ENCODE measurements at places on chromosomes 6 and 20.

- no peaks in the 10 kb centered on the region for H3K36me3 ChIP-seq
- DNase-seq: peak; percentile 78
- peak overlapping the region; percentile 75 for H3K27ac ChIP-seq
- H3K4me3 ChIP-seq: no peak overlapping the region
- H3K4me1 ChIP-seq: peaks cover 55% of the 10 kb centered on the region
- H3K27me3 ChIP-seq: no peaks in the 10 kb centered on the region
Observed at GRCh38 chr6:44225579-44226325, 2.4 kb downstream of the SLC29A1 start.

GRCh38 chr6:154814063-154814462 lies 80.8 kb downstream of the SCAF8 start:
- H3K4me3 ChIP-seq: no peak overlapping the region
- no peaks in the 10 kb centered on the region for H3K27me3 ChIP-seq
- no peak overlapping the region for H3K27ac ChIP-seq
- H3K36me3 ChIP-seq: peaks cover 34% of the 10 kb centered on the region
- no peak for DNase-seq

GRCh38 chr6:39822846-39823815 lies 31.0 kb downstream of the DAAM2 start:
- H3K4me3 ChIP-seq: no peak overlapping the region
- no peaks in the 10 kb centered on the region for H3K4me1 ChIP-seq
- H3K36me3 ChIP-seq: no peaks in the 10 kb centered on the region
- no peak for DNase-seq
- no peak overlapping the region for H3K27ac ChIP-seq

DNA sequence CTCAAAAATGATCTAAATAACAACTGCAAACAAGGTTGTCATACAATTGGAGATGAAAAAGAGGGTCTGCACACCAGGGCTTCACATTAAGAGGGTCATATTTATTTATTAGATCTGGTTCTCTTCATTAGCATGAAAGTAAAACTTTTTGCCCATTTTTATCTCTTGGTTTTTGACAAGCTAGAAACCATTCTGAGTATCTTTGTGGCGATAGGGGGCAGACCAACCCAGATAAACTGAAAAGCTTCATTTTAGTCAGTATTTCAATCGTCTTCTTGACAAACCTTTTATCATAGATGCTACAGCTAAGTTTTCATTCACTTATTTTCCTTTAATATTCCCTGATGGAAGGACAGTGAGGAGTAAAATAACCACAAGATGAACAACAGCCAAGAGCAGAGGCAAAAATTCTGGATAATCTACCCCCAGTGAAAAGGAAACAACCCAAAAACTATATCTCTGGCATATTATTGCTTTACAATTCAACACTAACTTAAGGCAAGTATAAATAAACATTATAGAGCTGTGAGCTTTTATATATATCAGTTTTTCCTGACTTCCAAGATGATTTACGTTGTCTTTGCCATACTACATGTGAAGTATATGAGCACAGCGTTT lies 45.2 kb downstream of the THEMIS start:
- no peaks in the 10 kb centered on the region for H3K36me3 ChIP-seq
- no peaks in the 10 kb centered on the region for H3K4me1 ChIP-seq
- DNase-seq: no peak
- no peak overlapping the region for H3K27ac ChIP-seq
- H3K27me3 ChIP-seq: no peaks in the 10 kb centered on the region
- H3K4me3 ChIP-seq: no peak overlapping the region

GRCh38 chr6:132760256-132760655 lies 2.6 kb upstream of the VNN2 start:
- no peaks in the 10 kb centered on the region for H3K36me3 ChIP-seq
- no peak overlapping the region for H3K4me3 ChIP-seq
- no peaks in the 10 kb centered on the region for H3K4me1 ChIP-seq

GRCh38 chr6:32337186-32337805 lies 34.4 kb downstream of the TSBP1 start:
- H3K4me1 ChIP-seq: no peaks in the 10 kb centered on the region
- no peak overlapping the region for H3K4me3 ChIP-seq
- DNase-seq: no peak
- no peak overlapping the region for H3K27ac ChIP-seq
- no peaks in the 10 kb centered on the region for H3K36me3 ChIP-seq

- no peaks in the 10 kb centered on the region for H3K36me3 ChIP-seq
- peaks cover 3% of the 10 kb centered on the region for H3K4me1 ChIP-seq
- no peak overlapping the region for H3K4me3 ChIP-seq
- no peaks in the 10 kb centered on the region for H3K27me3 ChIP-seq
- H3K27ac ChIP-seq: no peak overlapping the region
- no peak for DNase-seq
Observed at GRCh38 chr6:53639520-53639919, 26.0 kb downstream of the KLHL31 start.

DNA sequence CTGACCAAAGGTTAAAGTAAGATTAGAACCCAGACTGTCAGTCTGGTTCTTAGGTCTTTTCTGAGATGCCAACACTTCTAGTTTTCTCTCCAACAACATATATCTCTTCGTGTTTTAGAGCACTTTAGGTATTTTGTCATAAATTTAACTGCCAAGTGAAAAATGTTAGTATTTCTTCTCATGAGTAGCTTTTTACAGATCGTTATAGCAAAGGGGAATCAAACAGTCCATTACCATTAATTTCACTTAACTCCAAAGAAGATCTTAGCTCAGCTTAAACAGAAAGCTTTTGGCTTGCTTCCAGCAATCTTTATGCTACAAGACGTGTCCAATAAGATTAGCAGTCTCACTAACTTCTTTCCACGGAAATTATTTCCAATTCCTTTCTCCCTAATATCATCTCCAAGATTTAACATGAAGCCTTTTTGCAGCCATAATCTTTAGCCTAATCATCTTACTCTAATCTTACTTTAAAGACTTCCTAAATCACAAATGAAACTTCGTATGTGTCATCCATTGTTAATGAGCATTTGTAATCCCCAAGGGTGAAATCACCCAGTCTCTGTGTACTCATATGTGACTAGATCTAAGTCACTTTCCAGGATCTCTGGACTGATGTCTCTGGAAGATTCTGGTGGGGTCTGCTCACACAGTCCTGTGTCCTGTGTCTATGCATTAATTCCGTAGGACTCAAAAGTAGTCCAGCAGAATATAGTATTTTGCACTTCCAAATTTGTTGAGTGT lies 38.7 kb downstream of the MOXD1 start:
- no peaks in the 10 kb centered on the region for H3K36me3 ChIP-seq
- no peak overlapping the region for H3K27ac ChIP-seq
- H3K4me1 ChIP-seq: no peaks in the 10 kb centered on the region

- DNase-seq: no peak
- H3K27ac ChIP-seq: no peak overlapping the region
- H3K4me3 ChIP-seq: no peak overlapping the region
- H3K27me3 ChIP-seq: no peaks in the 10 kb centered on the region
- peaks cover 4% of the 10 kb centered on the region for H3K36me3 ChIP-seq
Observed at GRCh38 chr6:4130357-4130987, 4.9 kb downstream of the ECI2 start.

- H3K4me1 ChIP-seq: peaks cover 8% of the 10 kb centered on the region
- no peak overlapping the region for H3K27ac ChIP-seq
- H3K36me3 ChIP-seq: peaks cover 27% of the 10 kb centered on the region
Observed at GRCh38 chr20:32456869-32457478, 98.8 kb downstream of the ASXL1 start.

- no peak overlapping the region for H3K4me3 ChIP-seq
- no peaks in the 10 kb centered on the region for H3K27me3 ChIP-seq
- H3K4me1 ChIP-seq: peaks cover 11% of the 10 kb centered on the region
- H3K36me3 ChIP-seq: no peaks in the 10 kb centered on the region
Observed at GRCh38 chr6:21312118-21312517, 281.4 kb upstream of the SOX4 start.

DNA sequence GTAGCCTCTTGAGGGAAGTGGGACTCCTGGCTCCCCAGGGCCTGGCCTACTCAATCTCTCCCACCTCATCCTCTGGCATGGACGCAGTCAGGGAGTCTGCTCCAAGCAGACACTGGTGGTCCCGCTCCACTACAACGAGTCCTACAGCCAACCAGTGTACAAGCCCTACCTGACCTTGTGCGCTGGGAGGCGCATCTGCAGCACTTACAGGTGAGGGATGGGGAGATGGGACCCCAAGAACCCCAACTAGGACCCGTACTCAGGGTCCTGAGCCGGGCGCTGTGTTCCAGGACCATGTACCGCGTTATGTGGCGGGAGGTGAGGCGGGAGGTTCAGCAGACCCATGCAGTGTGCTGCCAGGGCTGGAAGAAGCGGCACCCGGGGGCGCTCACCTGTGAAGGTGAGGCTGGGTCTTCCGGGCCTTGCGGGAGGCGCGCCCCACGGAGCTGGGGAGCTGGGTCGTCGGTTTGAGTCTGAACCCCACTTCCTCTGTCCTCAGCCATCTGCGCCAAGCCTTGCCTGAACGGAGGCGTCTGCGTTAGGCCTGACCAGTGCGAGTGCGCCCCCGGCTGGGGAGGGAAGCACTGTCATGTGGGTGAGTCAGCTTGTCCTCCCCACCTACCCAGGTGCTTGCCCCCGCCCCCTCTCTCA lies 2.1 kb downstream of the EGFL8 start:
- no peaks in the 10 kb centered on the region for H3K4me1 ChIP-seq
- no peak overlapping the region for H3K27ac ChIP-seq
- peaks cover 7% of the 10 kb centered on the region for H3K36me3 ChIP-seq
- DNase-seq: no peak

GRCh38 chr20:45969712-45970634 lies 2.0 kb downstream of the ZNF335 start:
- no peaks in the 10 kb centered on the region for H3K27me3 ChIP-seq
- DNase-seq: no peak
- peak overlapping the region; percentile 98 for H3K27ac ChIP-seq
- H3K36me3 ChIP-seq: peaks cover 29% of the 10 kb centered on the region
- peaks cover 11% of the 10 kb centered on the region for H3K4me1 ChIP-seq

GRCh38 chr6:135283926-135284325 lies 102.8 kb downstream of the MYB start:
- no peaks in the 10 kb centered on the region for H3K27me3 ChIP-seq
- H3K36me3 ChIP-seq: peaks cover 2% of the 10 kb centered on the region
- no peak for DNase-seq

DNA sequence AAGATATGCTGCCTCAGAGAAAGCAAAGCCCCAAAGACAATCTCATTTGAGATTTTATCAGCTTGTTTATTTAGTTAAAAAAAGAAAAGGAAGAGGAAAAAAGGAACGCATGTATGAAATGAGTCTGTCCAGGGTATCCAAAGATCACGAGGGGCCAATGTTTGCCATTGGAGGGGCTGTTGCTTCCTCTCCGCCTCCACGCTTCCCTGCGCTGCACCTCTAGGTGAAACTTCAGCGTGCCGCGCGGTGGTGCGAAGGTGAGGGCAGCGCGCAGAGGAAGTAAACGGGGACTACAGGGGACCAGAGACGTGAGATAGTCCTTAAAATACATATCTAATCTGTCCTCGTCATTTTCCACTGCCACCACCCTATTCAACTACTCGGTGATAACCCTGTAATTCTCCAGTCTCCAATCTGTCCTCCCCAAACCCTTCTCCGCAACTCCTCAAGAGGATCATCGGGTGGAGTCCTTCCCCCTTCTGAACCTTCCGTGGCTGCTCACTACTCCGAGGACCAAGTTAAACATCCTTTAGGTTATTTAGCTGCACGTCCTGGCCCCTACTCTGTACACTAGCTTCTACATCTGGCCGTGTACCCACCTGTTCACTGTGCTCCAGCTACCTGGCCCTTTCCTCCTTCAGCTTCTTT lies 1.1 kb upstream of the DCBLD1 start:
- H3K4me3 ChIP-seq: no peak overlapping the region
- no peaks in the 10 kb centered on the region for H3K36me3 ChIP-seq
- no peak for DNase-seq

DNA sequence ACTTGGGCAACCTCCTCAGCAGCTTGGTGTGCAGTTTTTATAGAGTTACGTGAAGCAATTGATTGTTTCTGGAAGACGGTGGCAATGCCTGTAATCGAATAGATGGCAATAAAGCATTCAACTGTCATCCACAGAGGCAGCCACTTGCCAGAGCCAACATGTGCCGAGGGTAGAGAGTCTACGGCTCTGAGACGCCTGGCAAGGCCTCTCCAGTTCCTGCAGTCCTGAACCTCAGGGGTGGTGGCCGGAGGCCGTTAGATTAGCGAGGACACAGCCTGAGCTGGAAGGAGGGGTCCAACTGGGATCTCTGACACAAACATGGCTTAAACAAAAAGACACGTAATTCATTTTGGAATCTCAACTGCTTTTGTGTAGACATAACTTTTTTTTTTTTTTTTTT lies 775 bp upstream of the TTLL2 start:
- H3K36me3 ChIP-seq: no peaks in the 10 kb centered on the region
- no peaks in the 10 kb centered on the region for H3K4me1 ChIP-seq
- no peak for DNase-seq
- no peaks in the 10 kb centered on the region for H3K27me3 ChIP-seq
- H3K27ac ChIP-seq: no peak overlapping the region

DNA sequence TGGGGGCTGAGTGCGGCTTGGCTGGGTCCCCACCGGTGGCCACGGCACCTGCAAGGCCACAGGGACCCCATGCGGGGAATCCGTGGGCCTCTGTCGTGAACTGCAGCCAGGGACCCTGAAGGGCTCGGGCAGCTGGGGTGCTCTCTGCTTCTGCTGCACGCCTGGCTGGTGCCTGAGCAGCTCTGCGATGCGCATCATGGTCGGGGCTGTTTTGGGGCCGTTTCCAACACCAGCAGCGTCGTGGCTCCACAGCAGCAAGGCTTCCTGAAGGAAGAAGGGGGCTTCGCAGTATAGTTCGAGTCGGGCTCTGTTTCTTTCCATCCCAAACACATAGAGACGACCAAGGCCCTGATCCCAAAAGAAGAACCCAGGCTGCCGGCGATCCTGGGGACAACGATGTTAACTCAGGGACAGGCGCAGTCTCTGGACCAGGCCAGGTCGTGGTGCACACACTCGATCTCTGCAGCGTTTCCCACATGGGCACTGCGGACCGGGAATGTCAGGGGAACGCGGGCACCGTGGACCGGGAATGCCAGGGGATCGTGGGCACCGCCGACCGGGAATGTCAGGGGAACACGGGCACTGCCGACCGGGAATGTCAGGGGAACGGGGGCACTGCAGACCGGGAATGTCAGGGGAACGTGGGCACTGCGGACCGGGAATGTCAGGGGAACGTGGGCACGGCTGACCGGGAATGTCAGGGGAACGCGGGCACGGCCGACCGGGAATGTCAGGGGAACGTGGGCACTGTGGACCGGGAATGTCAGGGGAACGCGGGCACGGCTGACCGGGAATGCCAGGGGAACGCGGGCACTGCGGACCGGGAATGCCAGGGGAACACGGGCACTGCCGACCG lies 36.8 kb upstream of the BHLHE23 start:
- H3K27ac ChIP-seq: no peak overlapping the region
- no peak overlapping the region for H3K4me3 ChIP-seq
- no peak for DNase-seq
- H3K36me3 ChIP-seq: no peaks in the 10 kb centered on the region
- H3K4me1 ChIP-seq: no peaks in the 10 kb centered on the region

DNA sequence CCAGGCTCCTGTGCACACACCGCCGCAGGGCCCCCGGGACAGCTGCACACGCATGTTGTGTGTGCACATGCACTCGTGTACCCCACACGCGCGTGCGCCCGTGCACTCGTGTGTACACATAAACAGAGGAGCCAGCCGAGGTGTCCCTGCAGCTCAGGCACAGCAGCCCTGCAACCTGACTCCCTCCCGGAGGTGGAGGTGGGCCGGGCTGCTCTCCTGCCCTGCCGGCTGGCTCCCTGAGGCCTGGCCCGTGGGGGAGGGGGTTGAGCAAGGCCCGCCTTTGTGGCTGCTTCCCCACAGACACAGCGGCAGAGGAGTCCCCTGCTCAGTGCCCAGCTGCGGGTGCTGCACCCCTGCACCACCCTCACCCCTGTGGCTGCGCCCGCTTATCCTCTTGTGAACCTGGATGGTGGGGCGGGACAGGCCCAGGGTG lies 624 bp downstream of the RBBP8NL start:
- no peaks in the 10 kb centered on the region for H3K36me3 ChIP-seq
- DNase-seq: no peak
- H3K27me3 ChIP-seq: no peaks in the 10 kb centered on the region
- H3K27ac ChIP-seq: no peak overlapping the region
- H3K4me1 ChIP-seq: no peaks in the 10 kb centered on the region
